ENCODE measurements at places on chromosomes 3 and 15. TPM values are rescaled to one million over a fixed set of nuclear protein-coding genes. Genes with fewer than 3 reads are reported as not detected.

FURIN gene
- total RNA-seq: 43.0 TPM

UCN2 gene
- total RNA-seq: 0.54 TPM

PLIN1 gene
- total RNA-seq: not detected

ARHGEF26 gene
- total RNA-seq: 20.8 TPM

MTFMT gene
- 24.7 TPM for total RNA-seq

KBTBD12 gene
- total RNA-seq: not detected

DNA sequence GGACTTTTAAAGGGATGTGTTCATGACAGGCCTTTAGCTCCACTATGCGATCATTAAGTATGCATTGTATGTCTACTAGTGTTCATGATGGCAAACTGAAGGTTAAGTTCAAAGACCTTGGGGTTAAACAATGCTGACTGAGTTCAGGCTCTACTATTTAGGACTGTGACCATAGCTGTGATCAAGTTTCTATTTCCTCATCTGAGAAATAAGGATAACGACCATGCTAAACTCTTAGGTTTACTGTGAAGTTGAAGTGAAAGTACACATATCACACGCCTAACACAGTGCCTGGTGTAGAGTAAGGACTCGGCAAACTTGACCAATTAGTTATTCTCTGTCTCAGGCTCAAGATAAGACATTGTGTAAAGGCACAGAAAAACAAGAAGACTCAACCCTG lies 243.2 kb downstream of the MBNL1 start:
- no peak for DNase-seq

DNA sequence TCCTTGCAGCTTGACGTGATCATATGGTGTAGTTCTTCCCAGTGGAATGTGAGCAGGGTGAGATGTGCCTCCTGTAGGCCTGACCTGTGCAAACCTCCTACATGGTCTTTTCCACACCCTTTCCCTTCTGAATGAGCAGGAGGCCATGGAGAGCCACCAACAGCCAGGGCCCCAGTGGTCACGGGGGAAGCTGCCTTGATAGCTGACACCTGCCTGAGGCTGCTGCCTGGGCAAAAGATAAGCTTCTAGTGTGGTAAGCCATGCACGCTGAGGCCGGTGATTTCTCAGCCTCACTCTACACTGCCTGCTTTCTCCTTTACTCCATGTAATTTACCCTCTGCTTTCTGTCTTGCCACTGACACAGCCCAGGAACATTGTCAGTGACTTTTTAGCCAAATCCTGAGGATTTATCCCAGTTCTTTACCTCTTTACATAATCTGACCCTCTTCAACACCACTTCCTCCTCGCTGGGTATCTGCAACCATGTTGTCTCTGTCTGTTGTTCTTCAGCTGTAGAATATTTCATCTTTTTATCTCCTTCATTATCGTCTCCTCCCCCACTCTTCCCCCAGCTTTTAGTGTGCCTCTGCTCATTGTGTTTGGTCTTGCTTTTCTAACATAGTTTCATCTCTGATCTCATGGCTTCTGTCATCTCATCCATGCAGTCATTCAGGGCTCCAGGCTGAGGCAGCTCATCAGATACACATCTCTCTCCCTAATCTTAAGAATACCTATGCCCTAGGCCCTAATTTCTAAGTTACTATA lies 11.2 kb upstream of the KBTBD12 start:
- DNase-seq: no peak

DNA sequence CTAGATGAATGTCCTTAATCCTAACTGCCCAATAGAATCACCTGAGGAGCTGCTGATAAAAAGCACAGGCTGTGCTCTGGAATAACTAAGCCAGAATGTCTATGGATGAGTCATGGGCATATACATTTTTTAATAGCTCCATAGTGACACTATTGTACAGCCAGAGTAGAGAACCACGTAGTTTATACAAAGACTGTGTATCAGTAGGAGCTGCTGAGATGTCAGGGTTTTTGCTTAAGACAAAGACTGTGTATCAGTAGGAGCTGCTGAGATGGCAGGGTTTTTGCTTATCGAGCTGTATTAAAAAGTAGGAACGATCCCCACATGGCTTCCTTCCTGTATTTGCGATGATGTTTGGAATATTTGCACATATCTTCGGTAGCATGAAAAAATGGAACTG lies 137.4 kb downstream of the SV2B start:
- DNase-seq: no peak

DNA sequence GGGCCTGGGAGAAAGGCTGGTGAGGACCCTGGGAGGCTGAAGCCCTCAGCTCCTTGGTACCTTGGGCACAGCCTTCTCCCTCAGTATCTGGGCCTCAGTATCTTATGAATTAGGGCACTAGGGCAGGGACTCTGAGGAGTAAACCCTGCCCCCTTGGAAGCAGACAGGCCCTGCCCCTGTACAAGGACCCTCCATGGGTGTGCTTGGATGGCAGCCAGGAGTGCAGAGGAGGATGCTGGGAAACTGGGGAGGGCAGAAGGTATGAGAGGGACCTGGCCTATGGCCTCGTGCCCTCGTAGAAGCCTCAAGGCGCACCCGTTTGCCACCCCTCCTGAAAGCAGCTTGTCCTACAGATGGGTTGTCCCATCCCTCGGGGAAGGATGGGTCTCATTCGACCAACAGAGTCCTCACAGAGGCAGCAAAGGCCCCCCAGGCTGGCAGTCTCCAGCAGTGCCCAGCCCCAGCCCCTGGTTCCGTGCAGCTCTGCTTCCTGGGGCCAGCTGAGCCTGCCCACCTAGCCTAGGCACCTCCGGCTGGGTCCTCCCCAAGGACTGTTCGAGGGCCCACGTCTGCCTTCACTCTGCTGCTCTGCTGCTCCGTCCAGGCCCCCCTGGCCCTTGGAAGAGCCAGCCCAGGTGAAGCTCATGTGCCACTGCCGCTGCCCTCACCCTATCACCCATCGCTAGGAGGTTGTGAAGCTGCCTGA lies 15.3 kb upstream of the SEMA3F start:
- DNase-seq: no peak

- DNase-seq: no peak
Observed at GRCh38 chr3:53092216-53092615, 38.0 kb downstream of the RFT1 start.

DNA sequence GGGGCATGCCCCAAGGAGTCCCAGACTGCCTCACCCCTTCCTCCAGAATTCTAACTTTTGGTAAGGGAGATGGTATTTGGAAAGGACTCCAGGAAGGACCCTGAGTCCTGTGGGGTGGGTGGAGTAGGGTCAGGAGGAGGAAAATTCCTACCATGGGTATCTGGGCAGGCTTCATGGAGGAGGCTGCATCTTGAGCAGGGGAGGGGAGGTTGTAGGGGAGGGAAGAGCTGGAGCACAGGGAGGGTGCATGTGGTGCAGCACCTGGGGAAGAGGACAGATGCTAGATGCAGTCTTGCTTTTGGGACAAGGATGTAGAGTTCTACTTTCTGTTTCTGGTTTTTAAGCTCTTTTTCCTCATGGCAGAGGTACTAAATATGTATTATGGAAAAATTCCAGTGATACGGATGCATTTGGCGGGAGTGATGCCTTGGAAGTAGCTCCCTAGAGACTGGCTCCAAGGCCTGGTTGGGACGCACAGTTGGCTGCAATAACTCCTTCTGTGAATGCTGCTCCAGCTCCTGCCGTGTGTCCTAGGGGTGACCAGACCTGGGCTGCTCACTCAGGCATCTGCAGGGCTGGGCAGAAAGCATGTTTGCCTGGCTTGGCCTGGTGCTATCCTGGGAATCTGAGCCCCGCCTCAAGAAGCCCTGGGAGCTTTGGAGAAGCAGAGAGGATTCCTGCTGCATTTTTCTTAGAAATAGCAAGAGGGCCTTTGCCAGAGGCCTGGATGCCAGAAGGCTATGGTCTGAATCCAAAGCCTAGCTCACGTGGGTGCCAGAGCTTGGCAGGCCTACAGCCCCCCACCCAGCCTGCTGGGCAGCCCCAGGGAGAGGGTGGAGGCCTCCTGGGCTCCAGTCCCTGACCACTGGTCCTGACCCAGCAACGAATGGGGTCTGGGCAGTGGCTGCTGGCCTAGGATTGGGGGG lies 10.1 kb downstream of the SEMA3F start:
- peak; percentile 60 for DNase-seq

DNA sequence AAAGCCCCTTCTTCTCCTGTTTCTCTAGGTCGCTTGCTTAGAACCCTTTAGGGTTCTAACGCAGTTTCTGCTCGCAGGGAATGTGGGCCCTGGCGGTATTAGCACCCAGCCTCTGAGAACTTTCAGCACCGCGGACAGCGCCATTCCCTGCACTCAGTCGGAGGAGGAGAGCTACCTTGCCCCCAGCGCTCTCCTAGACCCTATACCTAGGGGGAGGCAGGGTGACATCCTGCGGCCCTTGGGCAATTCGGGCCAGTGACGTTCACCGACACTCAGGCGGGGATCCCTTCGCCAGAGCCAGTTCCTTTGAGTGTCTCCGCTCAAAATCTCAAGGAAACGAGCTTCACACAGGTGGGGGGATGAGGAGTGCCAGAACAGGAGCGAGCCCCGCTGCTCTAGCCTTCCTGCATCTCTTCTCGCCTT lies 1.3 kb downstream of the SLC7A14 start:
- peak; percentile 76 for DNase-seq

- DNase-seq: no peak
Observed at GRCh38 chr15:42062284-42062806, 32.0 kb downstream of the PLA2G4D start.

- no peak for DNase-seq
Observed at GRCh38 chr3:18007980-18008379, 265.5 kb upstream of the TBC1D5 start.

DNA sequence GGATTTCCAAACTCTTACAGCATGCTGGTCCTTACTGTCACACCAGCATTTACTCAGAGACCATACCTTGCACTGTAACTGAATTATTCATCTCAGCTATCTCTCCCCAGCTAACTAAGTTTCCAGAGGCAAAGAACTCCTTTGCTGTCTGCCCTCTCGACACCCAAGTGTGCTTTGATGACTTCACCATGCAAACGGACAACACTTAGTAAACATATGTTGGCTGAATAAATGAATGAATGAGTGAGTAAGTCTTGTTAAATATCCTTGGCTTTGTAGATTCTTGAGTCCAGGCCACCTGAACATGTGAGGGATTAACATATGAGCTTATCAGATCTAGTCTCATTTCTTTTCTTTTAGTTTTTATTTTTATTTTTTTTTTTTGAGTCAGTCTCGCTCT lies 138.2 kb downstream of the PLD1 start:
- DNase-seq: no peak

DNA sequence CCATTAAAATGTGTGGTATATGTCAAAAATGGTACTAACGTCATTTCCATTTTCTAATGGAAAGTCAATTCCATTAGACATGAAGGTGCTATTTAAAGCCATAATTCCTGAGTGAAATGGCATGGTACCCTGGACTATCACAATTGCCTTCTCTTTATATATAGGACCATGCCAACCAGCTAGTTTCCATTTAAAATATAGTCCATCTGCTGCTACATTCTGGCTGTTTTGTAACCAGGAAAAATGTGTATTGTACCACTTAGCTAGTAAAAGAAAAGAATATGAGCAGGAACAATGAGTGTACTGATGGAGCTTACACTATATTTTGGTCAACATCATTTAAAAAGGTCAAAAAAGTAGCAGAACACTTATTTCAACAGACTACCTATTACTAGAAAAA lies 30.4 kb upstream of the HDC start:
- DNase-seq: no peak

DNA sequence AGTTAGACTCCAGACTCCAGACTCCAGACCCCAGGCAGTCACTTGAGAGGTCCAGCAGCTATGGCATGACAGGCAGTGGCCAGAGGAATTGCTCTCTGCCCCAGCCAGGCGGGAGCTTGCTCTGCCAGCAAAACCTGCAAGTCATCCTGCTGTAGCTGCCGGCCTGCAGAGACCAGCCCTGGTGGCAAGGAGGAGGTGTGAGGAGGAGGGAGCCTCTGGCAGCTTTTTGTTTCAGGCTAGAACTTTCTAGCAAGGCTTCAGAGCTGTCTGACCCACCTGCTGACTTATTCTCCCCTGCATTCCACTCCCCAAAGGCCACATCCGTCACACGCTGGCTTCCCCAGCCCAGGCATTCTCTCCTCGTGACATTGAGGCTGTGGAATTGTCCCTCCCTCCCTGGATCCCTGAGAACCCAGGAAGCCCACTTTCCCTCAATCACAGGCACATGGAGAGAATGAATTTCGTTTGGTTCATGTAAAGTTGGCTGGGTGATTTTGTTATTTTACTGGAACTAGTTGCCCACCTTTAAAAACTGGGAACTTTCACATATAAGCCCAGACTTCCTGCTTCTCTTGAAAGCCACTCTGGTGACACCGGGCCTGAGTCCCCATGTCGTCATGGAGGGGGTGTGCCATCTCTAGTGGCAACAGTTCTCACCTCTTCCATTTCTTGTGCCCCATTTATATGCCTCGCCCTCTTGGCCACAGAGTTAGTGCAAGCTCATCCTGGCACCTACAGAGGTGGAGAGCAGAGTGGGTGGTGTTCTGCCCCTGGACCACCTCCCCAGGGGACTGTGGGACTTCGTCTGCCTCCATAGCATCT lies 82.7 kb downstream of the ABHD5 start:
- DNase-seq: no peak

DNA sequence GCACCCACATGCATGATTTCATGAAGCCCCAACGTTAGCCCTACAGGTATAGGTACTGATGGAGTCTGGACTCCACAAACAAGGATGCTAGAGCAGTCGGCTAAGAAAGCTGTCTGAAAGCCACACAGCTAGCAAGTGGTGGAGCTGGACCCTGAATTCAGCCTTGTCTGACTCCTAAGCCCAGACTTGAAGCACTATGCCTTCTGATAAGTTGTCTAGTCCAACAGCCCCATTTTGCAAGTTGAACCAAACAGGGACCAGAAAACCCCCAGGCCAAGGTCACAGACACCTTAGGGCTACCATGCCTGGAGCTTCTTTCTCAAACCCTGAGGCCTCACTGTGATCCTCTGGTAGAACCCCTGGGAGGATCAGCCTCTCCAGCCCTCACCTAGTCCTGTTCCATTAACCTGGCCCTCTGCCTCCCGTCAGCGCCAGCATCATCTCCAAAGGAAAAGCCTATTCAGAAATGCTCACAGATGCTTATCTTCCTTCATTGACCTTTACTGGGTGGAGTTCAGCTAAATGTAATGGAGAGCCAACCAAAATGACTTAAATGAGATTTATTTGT lies 1.7 kb upstream of the SLCO2A1 start:
- no peak for DNase-seq

DNA sequence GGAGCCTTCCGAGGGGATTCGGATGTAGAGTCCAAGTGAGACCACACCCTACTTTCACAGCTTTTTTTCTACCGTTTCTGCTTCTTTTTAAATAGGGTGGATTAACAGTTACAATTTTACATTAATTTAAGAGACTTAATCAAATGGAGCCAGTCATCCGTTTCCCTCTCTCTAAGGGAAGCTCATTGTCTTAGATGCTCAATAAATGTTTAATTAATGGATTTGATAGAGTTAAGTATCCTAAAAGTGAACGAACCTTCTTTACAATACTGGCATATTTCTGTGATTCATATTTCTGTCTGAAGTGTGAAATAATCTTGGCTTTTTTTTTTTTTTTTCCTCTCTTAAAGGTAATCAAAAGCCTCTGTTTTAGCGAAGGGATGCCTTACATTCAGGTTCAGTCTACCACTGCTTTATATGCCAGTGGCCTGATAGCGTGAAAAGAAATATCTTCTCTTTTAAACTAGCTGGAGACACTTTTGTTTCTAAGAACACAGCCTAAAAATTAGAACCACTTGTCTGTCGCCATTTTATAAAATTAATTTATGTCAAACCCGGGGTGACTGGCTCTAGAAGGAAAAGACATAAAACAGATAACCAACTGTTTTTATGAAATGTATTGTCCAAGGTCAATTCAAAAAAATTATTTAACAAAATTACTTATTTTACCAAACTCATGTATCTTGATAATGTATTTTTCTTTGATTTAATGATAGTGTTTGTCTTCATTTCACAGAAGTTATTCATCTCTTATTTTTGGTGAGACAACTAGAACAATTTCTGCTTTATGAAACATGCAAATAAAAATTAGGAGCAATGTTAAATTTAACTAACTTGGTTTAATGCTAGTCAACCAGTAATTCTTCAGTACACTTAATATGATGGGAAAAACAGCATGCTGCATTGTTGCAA lies 2.5 kb upstream of the CTNNB1 start:
- DNase-seq: no peak

Data from Caco-2 (cell line).